ENCODE measurements at places on chromosomes 5 and 9.
A peak's percentile ranks its signal among the peaks of the same experiment; 100 is the strongest.

- no peak for DNase-seq
Measured at GRCh38 chr5:121698690-121699089, 153.0 kb upstream of the FTMT start.

GRCh38 chr5:61687371-61687770, 355.3 kb downstream of the ZSWIM6 start:
- DNase-seq, result no peak

DNA sequence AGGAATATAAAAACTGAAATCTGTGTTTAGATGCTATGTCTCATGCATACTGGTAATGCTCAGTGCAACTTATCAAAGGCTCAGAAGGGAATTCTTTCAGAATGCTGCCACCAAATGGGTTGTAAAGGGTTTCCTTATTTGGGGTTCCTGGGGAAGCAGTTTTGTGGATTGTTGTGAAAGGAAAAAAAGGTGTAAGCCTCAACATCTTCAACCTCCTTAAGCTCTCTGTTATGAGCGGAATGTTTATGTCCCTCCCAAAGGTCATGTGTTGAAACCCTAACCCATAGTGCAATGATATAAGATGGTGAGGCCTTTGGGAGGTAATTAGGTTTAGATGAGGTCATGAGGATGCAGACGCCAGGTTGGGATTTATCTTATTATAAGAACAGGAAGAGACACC, 41.6 kb downstream of the GNA14 start:
- DNase-seq, result no peak

- peak; percentile 84 for DNase-seq
Measured at GRCh38 chr9:137298401-137299202, 3.5 kb downstream of the NRARP start.

- no peak for DNase-seq
Measured at GRCh38 chr9:128390813-128391711, 19.9 kb downstream of the URM1 start.

DNA sequence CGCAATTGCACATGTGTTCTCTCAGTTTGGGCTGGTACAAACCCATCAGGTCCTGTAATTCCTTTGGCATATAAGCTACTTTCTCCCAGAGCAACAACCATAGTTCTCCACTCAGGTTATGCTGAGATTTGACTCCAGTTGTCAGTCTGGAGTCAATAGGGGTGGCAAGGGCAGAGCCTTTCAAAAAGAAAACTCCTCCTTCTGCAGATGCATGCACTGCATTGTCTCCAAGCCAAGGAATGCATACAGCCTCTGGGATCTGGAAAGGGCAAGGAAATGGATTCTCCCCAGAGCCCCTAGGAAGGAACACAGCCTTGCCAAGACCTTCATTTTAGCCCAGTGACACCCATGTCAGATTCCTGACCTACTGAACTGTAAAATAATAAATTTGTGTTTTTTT, 31.0 kb upstream of the GZMA start:
- no peak for DNase-seq
